ENCODE measurements at places on chromosomes 12 and 14. TPM values are rescaled to one million over a fixed set of nuclear protein-coding genes. Genes with fewer than 3 reads are reported as not detected.
A peak's percentile ranks its signal among the peaks of the same experiment; 100 is the strongest.

- DNase-seq, result no peak
These were observed 501.0 kb downstream of the RERGL start for GRCh38 chr12:17588968-17589367.

DNA sequence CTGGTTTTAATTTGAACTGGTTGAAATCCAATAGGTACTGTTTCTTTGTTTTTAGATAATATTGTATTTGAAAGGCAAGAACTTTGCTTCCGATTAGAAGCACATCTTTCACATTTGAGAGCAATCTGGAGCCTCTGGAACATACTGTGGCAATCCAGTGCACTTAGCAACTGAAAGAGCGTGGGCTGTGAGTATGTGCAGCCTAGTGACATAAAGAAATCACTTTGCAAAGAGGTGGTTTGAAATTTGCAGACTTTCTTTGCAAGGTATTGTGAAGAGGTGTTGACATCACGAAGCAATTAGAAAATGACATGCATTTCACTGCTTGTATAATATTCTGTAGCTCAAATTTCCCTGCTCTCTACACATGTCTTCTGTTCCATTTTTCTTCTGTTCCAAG, 23.5 kb upstream of the CFAP54 start:
- no peak for DNase-seq

DNA sequence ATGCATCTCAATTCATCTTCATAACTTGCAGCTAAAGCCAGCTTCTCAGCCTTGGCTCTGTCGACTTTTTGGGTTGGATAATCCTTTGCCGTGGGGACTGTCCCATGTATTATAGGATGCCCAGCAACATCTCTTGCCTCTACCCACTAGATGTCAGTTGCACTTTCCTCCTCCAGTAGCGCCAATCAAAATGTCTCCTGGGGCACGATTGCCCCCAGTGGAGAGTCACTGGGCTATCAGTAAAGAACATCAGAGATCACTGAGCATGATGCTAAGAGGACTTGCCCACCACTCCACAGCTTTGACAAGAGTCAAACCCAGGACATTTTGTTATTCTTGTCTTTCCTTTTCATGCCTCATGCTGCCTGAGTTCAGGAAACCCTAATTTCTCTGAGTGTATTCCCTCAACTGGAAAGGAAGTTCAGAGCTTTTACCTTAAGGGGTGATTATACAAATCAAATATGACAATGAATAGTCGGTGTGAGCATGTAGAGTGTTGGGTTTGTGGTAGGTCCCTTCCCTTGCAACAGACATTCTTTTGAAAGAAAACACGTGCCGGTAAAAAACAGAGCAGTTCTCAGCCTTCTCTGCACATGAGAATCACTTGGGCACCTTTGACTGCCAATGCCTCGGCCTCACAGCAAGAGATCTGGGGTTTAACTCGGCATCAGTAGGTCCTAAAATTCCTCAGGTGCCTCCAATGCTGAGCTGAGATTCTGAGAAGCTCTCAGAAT, 980.6 kb downstream of the VRK1 start:
- DNase-seq, result no peak

DNA sequence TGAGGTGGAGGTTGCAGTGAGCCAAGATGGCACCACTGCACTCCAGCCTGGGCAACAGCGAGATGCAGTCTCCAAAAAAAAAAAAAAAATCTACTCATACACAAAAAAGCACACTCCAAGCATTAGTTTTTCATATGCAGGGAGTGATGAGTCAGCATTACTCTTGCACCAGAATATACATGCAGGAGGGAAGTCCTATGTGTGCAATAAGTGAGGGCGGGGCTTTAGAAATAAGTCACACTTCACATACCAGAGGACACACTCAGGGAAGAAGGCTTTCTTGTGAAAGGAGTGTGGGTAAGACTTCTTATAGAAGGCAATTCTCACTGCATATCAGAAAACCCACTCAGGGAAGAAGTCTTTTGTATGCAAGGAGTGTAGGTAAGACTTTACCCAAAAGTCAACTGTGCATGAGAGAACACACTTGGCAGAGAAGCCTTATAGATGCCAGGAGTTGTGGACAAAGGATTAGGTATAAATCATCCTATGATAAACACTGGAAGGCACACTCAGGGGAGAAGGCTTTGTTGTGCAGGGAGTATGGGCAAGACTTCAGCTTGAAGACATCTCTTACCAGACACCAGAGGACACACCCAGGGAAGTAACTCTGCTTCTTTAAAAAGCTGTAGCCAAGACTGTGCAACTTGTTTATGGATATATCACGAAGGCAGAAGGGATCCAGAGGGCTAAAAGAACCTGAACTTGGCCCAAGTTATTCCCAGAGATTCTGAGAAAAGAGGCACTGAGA, 50.5 kb downstream of the ATF7 start:
- DNase-seq, result no peak

DNA sequence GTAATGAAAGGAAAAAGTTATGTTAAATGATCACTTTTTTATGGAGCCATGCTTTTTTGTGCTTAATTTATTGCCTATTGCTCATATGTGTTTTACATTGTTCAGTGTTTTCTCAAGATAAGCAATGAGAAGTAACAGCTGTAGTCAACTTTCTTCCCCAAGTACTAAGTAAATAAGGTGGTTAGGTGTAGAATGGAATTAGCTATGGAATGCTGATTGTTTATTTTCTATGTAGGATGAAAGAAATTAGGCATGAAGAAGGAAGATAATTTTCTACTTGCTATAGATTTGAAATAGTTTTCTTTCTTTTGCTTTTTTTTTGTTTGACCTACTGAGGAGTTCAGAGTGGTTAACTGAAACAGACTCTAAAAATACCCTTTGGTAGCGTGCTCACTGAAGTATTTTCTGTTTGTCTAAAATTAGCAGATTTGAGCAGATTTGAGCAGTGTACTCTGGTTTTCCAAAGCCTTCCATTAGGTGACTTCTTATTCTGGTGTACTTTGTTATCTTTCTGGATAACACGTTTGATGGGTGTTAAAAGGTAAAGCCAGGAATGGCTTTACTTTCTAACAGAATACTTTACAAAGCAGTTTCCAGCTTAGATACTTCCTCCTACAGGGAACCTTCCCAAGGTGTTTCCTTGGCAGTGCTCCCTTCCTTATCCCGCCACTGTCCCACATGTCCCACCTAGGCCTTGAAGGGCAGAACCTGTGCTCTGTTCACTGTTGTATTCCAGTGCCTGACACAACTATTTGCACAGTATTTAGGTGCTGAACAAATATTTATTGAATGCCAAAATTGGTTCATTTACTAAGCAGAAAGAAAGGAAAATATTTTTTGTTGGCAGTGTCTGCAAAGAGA, 56.0 kb downstream of the RASSF3 start:
- DNase-seq, result peak; percentile 56

- DNase-seq, result peak; percentile 67
These were observed at the start of gene A2M for GRCh38 chr12:9115731-9116559. TSS of gene A2M (minus strand) at chr12:9115919. CDS start at chr12:9115849, 70 bp downstream.

DNA sequence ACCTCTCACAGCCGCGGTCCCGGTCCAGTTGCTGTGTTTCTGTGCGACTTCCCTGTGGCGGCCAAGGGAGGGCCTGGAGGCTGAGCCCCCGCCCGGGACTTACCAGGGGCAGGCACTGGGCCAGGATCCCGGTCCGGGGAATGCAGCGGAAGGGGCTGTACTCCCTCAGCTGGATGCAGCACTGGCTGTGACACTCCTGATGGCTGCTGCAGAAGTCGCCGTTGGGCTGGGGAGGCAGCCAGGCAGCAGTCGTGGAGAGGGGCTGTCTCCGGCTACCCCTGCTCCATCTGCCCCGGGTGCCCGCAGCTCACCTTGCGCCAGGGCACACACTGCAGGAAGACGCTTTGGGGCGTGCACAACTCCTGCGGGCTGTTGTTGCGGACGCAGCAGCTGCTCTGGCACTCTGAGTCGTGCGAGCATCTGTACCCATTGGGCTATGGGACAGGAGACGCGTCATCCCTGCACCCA, 6.2 kb downstream of the LRCOL1 start:
- peak; percentile 51 for DNase-seq

DNA sequence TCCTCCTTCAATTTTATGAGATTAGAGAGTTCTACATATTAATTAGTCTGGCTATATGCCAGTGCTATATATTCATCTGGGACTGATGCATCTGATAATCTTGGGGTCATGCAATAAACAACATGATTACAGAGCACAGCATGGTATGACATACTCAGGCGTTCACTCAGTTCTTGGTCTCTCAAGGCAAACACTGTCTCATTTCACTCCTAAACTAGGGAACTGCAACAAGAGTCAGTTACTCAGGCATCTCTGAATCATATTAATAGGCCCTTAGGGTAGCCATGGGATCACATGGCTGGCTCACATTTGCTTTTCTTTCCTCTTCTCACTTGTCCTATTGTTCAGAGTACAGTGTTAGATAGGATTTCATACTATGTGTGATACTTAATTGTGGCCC, 91.8 kb upstream of the TMEM260 start:
- no peak for DNase-seq

GRCh38 chr14:55309154-55309553, 37.9 kb downstream of the FBXO34 start:
- no peak for DNase-seq

- DNase-seq, result no peak
These were observed 161.6 kb downstream of the PLCZ1 start for GRCh38 chr12:18576104-18576626.

GRCh38 chr12:69821456-69822159, 3.4 kb upstream of the MYRFL start:
- peak; percentile 26 for DNase-seq

DNA sequence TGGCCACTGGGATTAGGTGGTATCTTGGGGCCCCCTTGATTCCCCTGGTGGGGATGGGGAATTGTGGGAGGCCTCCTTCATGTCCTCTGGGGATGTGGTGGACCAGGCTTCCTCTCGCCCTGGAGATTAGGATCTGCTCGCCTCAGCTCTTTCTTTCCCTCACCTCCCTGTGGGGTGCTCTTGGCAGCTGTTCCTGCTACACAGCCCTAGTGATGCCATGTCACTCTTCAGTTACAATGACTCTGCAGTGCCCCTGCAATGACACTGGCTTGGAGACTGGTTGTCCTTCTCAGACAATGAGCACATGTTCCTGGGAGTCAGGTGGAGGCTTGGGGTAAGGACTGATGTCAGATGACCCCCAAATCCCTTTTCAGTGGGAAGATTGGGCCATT, 83.9 kb downstream of the ADCK1 start:
- DNase-seq, result no peak

DNA sequence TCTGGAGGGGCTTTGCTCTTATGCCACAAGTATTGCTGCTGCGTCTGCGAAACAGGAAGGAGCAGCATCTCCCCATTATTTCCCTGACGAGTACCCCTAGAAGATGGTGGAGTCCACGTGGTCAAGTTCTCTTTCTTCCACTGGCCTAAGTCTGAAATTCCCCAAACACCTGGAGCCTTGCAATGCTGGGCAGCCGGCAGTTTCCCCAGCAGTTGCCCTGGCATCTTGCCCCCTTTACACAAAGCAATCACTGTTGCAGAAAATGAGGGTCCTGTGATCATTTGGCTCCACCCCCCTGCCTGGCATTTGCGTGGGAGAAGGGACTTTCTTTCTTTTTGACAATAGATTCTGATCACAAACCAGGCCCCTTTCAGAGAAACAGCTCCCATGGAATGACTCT, 56.9 kb downstream of the FOS start:
- peak; percentile 44 for DNase-seq

GRCh38 chr12:26109343-26109881, 15.4 kb downstream of the BHLHE41 start:
- peak; percentile 69 for DNase-seq

DNA sequence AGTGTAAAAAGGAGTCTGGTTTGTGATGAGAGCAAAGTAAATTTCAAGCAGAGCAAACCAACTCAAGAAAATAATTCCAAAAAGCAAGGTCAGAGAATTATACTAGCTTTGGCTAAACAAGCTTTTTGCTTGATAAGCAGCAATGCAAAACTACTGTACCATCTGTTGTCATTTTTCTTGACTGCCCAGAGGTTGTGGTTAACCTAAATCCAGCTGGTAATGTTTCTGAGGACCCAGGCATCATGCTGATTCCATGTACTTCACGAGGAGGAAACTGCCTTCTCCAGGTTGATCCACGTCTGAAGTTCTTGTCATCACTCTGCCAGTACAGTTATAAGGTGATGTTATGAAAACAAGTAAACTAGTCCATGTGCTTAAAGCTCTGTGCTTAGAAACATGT, 185.2 kb downstream of the ACSS3 start:
- no peak for DNase-seq

DNA sequence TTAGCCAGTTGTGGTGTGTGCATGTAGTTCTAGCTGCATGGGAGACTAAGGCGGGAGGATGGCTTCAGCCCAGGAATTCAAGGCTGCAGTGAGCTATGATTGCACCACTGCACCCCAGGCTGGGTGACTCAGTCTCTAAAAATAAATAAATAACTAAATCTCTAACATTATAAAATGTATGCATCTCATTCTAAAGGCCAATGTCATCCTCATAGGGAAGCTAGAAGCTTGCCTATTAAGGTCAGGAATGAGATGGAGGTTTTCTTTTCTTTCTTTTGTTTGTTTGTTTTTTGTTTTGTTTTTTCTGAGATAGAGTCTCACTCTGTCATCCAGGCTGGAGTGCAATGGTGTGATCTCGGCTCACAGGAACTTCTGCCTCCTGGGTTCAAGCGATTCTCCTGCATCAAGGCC, 48.8 kb upstream of the PAPLN start:
- DNase-seq, result no peak

GRCh38 chr12:120012067-120012621, 23.1 kb downstream of the BICDL1 start:
- DNase-seq, result peak; percentile 14

DNA sequence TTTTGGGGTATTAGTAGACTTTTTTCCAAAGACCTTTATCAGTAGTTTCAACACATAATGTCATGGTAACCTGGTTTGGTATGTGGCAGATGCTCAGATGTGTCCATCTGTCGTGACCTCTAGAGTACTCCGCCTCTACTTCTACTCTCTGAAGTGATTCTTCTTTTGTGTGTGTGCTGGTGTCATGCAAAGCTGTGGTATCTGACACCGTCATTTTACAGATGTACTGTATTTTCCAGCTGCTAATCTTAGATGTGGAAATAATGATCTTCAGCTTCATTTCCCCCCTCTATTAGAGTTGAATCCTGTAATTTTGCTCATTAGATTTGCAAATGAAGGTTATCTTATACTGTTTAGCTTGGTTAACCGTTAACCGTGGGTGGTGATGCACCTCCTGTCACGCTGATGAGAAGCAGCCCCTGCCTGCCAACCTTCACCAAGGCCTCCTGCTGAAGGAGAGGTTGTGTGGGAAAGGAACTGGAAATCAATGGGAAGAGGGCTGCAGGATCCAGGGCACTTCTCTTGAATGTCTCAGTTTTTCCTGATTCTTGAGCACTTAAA, 222.4 kb upstream of the AMIGO2 start:
- no peak for DNase-seq

Gene KRT83
- not detected for total RNA-seq

Gene AMN
- 58.0 TPM for total RNA-seq

Gene TSPAN9
- 81.6 TPM for total RNA-seq

Gene TESPA1
- 4.9 TPM for total RNA-seq

Gene OR11H7
- total RNA-seq, result not detected

Gene KLRF2
- total RNA-seq, result not detected

Gene CATSPERB
- 2.1 TPM for total RNA-seq

Gene FOXN4
- total RNA-seq, result not detected

Gene ERH
- 168 TPM for total RNA-seq
